ENCODE measurements at places on chromosomes 16 and 17.

GRCh38 chr16:54654429-54654828 is 276.2 kb upstream of the IRX5 start:
- no peak for DNase-seq

GRCh38 chr16:51834133-51834532 is 683.1 kb upstream of the SALL1 start:
- DNase-seq, result no peak

DNA sequence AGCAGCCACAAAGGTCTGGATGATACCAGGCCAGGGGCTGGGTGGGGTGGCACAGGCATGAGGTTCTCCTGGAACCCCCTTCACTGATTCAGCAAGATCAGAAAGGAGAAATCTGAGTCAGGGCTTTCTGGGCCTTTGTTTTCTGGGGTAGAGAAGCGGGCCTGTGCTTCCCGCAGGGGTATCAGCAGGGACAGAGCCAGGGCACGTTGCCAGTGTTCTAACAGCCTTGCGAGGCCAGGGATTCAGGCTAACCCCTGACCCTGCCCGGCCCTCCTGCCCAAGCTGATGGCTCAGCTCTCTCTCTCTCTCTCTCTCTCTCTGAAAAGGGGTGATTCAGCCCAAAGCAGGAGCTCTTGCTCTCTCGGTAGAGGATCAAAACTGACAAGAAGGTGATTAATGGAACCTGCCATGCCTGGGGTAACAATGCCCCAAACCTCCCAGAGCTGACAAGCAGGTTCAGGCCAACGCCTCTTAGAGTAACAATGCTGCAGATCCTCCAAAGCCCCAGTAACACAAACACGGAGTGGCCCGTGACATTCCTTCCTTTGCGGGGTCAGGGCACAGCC is 2.0 kb upstream of the KRT13 start:
- no peak for DNase-seq

- no peak for DNase-seq
Observed at GRCh38 chr17:2904135-2904534, 107.9 kb downstream of the RAP1GAP2 start.

GRCh38 chr16:65071433-65072311 is 50.2 kb downstream of the CDH11 start:
- no peak for DNase-seq

DNA sequence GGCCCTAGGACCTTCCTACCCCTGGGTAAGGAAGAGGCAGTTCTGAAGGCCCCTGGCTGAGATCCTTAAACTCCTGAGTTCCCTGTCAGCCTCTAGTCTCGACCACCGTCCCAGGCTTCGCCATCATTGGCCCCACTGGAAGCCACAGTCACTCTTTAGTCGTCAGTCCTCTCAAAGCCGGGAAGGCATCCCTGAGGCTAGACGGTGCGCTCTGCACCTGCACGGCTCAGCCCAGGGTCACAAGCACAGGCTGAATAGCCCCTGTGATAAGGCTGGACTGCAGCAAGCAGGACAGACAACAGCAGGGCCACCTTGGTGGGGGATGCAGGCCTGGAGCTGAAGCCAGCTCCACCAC is 3.3 kb upstream of the HEXIM1 start:
- DNase-seq, result peak; percentile 35

- DNase-seq, result no peak
Observed at GRCh38 chr17:68353111-68353521, 61.8 kb downstream of the ARSG start.

DNA sequence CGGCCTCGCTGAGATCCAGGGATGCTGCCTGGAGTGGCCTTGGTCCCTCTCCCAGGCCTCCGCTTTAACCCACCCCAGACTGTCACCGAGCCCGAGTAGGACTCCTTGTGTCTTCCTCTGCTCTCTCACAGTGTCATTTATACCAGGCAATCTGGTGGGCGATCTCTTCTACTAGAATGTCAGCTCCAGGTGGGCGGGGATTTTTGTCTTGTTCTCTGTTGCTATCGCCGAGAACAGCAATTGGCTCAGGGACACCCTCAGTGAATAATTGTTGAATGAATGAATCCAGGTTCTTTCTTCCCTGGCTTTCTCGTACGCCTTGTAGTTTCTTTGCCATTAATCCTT is 591 bp downstream of the DHX38 start:
- DNase-seq, result peak; percentile 70

DNA sequence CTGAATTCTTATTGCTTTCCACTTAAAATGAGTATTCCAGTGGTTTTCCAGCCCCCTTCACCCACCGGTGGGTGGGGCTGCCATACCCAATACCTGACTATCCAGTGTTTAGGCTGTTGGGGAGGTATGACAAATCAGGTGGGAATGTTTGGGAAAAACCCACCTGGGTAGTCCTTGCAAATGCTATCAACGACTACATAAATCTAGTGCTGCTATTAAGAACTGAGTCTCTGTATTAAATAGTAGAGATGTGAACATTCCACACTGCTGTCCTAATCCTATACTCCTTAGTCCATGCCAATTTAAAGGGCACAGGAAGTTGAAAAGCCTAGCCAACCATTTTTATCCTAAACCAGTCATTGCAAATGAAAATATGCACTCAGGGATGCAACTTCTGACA is 126.6 kb downstream of the AXIN2 start:
- DNase-seq, result no peak

- no peak for DNase-seq
Observed at GRCh38 chr17:39809221-39809620, 54.9 kb downstream of the IKZF3 start.

GRCh38 chr17:62134397-62134796 is 69.3 kb upstream of the MED13 start:
- DNase-seq, result no peak

DNA sequence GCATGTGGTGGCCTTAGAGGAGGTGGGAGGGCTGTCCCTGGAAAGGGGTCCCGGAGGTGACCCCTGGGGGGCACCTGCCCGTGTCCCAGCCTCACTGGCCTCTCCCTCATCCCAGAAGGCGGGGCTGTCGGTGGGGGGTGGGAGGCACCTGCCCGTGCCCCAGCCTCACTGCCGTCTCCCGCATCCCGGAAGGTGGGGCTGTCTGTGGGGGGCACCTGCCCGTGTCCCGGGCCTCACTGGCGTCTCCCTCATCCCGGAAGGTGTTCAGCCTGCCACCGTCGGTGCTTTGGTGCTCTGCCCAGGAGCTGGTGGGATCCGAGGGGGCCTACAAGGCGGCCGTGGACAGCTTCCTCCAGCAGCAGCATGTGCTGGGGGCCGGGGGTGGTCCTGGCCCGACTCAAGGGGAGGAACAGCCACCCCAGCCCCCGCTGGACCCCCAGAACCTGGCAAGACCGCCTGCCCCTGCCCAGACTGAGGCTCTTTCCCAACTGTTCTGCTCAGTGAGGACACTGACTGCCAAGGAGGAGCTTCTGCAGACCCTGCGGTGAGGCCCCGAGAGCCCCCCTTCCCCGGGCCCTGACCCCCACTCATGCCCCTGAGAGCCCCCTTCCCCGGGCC is 6.2 kb downstream of the CTU2 start:
- no peak for DNase-seq

Measured in erythroblast (primary cell).